ENCODE measurements at places on chromosomes 7 and 10. TPM values are rescaled to one million over a fixed set of nuclear protein-coding genes. Genes with fewer than 3 reads are reported as not detected.

The AGR3 gene
- not detected for total RNA-seq

The SLC39A12 gene
- total RNA-seq = not detected

The ACTL6B gene
- total RNA-seq = not detected

The SPRN gene
- not detected for total RNA-seq

The EBLN1 gene
- total RNA-seq = not detected

The CNNM1 gene
- not detected for total RNA-seq

The CALHM1 gene
- not detected for total RNA-seq

The FBXL13 gene
- 0.08 TPM for total RNA-seq

The CYP3A4 gene
- not detected for total RNA-seq

The TMEM72 gene
- not detected for total RNA-seq

The LARP4B gene
- 13.6 TPM for total RNA-seq

The GIMAP5 gene
- total RNA-seq = 1.2 TPM

The MUC12 gene
- total RNA-seq = 0.54 TPM

The MAPK8 gene
- 71.1 TPM for total RNA-seq

The TDRD1 gene
- total RNA-seq = not detected

The ATP6V1F gene
- total RNA-seq = 124 TPM

The MSANTD7 gene
- total RNA-seq = 18.4 TPM

The GPR85 gene
- total RNA-seq = 2.7 TPM

The ITPRID1 gene
- total RNA-seq = 0.39 TPM

GRCh38 chr7:72230281-72230680 lies 181.9 kb downstream of the CALN1 start:
- no peak for DNase-seq

GRCh38 chr10:6301488-6302075 lies 98.8 kb downstream of the PFKFB3 start:
- DNase-seq = no peak

- DNase-seq = no peak
Measured at GRCh38 chr10:69867699-69868558, 66.2 kb downstream of the COL13A1 start.

GRCh38 chr10:116836902-116837523 lies 12.3 kb upstream of the ENO4 start:
- no peak for DNase-seq

GRCh38 chr10:36181426-36182178 lies 539.5 kb upstream of the FZD8 start:
- DNase-seq = no peak

DNA sequence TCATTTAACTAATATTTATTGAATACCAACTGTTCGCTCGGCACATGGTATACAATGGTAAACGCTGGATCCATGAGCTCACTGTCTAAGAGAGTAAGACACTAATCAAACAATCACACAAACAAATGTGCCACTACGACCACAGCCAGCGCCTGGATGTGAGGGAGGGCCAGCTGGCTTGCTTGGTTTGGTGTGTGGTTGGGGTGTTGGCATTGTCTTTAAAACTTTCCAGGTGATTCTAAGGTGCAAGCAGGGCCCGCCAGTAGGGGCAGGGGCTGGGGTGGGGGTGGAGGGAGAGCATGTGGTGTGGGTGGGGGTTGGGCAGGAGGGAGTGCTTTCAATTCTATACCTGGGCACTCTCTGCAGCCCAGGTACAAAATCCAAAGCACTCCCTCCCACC lies 31.6 kb downstream of the ADRA2A start:
- DNase-seq = no peak

DNA sequence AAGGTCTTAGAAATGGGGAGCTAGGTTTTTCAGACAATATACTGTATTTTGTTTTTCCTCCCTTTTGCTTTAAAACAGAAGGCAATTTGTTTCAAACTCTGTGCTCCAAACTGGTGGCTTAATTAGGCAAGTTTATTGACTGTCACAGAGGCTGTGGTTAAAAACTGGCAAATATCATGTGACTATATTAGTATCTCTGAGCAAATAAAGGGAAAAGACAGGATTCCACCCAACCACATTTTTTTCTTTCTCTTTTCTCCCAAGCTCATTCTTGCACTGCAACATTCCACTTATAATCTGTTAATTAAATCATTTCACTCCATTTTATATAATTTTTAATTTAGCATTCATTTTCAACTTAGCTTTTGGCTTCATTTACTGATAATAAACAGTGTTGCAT lies 615.8 kb downstream of the AUTS2 start:
- DNase-seq = no peak

DNA sequence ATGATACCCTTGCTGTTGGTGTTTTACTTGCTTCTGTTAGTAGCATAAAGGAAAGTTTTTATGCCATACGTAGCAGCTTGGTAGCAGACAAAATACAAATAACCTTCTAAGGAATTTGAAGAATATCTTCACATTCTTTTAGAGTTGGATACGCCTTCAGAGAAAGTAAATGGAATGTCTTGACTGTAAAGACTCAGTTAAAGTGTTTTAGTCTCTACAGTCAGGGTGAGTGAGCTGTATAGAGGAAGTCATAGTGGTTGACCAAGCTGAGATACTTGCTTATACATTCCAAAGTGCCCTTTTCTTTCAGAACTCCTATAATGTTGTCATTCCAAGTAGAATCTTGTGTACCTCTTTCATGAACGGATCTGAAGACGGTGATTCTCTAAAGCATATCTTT lies 37.7 kb downstream of the RABGEF1 start:
- DNase-seq = no peak

GRCh38 chr7:114921631-114922025 lies 266 bp upstream of the MDFIC start:
- no peak for DNase-seq

- DNase-seq = no peak
Measured at GRCh38 chr7:124489082-124489819, 276.3 kb downstream of the GPR37 start.

DNA sequence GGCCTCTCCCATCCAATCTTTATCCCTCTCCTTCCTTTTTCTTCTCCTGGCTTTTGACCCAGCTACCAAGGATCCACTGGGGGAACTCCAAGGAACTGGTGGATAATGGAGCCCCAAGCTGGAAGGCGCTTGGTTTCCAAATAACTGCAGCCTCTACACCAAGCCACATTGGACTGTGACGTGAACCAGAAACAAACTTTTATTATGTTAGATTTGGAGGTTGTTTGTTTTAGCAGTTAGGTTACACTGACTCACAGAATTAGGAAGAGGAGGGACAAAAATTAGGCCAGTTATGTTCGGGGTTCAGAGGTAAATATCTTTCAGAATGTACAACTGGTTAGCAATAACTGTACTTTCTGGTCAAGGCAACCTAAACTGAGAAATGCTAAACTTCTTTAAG lies 21.3 kb upstream of the ANK3 start:
- no peak for DNase-seq

- DNase-seq = no peak
Measured at GRCh38 chr7:150408393-150409299, 29.5 kb downstream of the ZNF775 start.

GRCh38 chr10:91613411-91614187 lies 19.3 kb downstream of the PPP1R3C start:
- DNase-seq = peak; percentile 52

DNA sequence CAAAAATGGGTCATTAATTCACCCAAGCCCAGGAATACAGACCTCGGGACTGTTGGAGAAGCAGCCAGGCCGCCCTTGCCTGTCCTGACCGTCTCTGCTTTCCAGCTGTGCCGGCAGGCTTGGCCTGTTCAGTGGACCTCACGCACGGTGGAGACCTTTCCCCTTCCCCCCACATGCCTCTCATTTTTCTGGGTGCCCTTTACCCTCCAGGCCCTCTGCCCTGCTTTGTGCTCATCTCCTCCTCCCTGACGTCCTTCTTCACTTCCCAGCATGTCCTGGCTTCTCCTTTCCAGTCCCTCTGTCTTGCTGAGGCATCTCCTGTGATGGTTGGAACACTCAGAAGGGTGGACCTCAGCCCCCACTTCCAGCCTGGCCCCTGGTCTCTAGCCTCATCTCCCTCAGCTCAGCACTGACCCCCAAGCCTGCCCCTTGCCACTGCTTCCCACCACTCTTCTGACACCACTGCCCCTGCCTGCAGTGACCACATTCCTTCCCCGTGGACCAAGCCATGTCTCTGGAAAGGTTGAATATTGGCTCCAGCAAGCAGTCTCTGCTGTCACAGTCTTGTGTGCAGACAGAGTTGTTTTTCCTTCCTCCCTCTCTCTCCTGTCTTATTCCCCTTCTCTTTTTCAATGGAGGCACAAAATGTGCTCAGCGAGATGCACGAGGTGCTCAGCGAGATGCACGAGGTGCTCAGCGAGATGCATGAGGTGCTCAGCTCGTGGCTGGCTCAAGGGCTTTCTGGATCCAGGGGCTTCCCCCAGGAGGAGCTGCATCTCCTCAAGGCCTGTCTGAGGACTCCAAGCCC lies 14.9 kb downstream of the BAG3 start:
- DNase-seq = no peak

GRCh38 chr7:36979810-36980248 lies 255.5 kb upstream of the AOAH start:
- DNase-seq = no peak

- no peak for DNase-seq
Measured at GRCh38 chr7:30166155-30166840, 31.5 kb downstream of the MTURN start.

- DNase-seq = no peak
Measured at GRCh38 chr10:36096576-36096975, 454.5 kb upstream of the FZD8 start.

GRCh38 chr7:5237286-5237685 lies 45.5 kb upstream of the SLC29A4 start:
- DNase-seq = no peak

DNA sequence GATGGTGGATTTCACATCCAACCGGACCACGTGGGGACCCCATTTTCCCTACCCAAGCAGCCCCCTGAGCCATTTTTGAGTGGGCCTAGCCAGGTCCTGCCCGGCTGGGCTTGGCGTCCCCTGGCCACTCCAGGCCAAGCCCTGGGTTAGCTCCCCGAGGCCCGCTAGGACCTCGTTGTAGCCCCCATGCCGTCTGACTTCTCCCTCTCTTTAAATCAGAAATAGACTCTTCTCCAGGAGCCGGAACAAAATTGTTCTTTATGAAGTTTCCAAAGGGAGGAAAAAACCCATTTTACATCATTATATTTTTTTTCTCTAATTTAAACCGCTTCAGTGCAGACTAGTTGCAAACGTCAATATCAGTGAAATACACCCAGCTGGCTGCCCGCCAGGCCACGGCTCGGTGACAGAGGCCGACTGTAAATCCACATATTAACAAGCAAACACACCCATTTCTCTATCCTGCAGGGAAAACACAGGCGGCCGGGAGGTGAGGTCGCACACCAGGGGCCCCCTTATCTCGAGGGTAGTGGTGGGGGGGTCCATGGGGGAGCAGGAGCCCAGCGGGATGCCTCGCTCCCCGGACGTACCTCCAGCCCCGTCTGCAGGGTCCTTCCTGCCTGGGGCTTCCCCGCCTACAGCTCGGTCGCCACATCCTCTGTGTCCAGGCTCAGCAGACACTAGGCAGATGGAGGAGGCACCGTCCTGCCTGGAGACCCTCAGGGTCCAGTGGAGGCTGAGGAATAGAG lies 72.7 kb downstream of the ELFN1 start:
- no peak for DNase-seq

- no peak for DNase-seq
Measured at GRCh38 chr10:100014071-100014762, 4.5 kb upstream of the DNMBP start.

- DNase-seq = no peak
Measured at GRCh38 chr7:121280656-121281055, 48.1 kb upstream of the WNT16 start.

GRCh38 chr10:49314806-49315205 lies 15.8 kb downstream of the C10orf71 start:
- DNase-seq = no peak

DNA sequence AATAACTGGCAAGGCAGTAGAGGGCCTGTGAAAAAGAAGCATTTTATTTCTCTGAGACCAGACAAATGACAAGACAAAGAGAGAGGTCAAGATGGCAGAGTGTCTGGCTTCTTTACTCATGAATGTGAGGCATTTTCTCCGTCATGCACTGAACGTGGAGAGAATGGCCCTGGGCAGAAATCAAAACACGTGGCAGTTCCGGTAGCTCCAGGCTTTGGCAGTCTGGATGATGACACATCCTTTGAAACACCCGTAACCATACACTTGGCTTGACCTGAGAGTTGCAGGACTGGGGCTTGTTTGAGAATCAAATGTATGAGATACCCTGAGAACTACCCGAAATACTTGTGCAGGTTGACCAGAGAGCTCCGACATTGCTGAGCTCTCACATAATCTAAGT lies 537.6 kb downstream of the ACTR3B start:
- no peak for DNase-seq

DNA sequence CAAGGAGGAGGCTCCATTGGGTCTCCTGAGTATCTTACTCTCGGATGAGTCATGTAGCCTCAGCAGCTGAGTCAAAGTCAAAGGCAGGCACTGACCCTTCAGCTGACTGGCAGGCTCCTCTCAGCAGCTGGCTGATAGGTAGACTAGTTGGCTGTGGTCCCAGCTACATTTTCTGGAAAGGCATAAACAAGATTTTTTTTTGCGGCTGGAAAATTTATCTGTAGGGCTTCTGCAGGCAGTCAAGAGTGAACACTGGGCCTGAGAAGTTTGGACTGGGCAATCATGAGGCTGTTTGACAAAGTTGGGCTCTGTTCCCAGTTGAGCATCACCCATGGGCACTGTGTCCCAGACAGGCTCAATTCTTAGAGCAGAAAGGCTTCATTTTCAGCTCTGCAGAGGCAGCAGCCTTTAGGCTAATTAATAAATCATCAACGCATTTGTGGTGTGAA lies 796.2 kb downstream of the CCSER2 start:
- peak; percentile 25 for DNase-seq

GRCh38 chr10:88541116-88541626 lies 41.9 kb downstream of the RNLS start:
- no peak for DNase-seq

DNA sequence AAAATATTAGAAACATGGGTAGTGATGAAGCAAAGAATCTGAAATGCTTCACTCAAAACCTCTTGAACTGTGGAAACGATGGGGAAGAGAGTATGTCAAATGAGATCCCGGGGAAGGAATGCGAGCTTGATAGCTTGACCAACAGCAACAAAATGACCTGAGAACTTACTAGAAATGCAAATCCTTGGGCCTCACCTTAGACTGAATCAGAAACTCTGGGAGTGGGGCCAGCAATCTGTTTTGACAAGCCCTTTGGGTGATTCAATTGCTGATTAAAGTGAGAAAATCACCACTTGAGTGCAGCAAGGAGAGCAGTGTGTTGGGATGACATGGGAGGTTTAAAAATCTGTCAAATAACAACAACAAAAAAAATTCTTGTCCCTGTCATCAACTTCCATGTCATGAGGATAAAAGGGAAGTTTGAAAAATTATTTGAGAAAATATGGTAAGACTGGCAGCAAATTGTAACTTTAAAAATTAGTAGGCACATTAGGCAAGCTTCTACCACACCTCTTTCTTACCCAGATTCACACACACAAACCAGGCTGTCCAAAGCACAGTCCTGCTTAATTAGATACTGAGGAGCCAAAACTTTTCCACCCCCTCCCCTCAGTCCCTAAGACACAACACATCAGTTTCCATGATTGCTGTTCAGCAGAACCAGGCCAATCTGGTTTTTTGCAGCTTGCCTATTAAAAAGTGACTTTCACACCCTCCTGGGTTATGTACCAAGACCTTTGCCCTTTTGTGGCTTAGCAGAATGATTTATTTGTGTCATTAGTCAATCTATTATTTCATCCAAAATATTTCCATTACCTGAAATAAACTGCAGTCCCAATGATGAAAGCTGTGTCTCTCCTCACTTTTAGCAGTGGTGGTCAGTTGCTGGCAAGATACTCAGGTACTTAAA lies 15.6 kb downstream of the CALCR start:
- no peak for DNase-seq
